ENCODE measurements at places on chromosomes 12 and 14.
A peak's percentile ranks its signal among the peaks of the same experiment; 100 is the strongest.

DNA sequence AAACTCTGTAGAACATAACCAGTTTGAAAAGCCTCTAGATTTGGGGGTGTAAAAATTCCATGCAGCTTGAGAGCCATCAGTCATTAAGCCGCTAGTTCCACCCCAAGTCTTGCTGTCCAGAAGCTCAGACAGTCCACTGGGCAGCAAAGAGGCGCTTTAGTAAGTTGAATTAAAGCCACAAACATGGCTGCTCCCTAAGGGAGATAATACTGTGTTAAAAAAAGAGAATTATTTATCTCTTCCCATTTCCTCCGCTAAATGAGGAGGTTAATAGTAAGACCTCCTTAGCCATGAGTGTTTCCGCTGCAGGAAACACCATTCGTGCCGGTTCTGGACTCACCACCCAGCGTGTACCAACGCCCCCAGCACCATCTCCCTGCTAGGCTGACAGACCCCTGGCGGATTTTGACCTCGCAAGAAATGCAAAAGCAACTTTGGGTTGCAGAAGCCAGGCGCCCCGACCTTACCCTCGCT, 536 bp downstream of the TM7SF3 start:
- DNase-seq, result no peak

- DNase-seq, result no peak
Observed at GRCh38 chr12:49013428-49013827, 5.1 kb downstream of the PRKAG1 start.

- DNase-seq, result no peak
Observed at GRCh38 chr14:37143475-37143874, 28.9 kb downstream of the SLC25A21 start.

GRCh38 chr12:15563663-15564062, 225.5 kb downstream of the EPS8 start:
- DNase-seq, result no peak

GRCh38 chr14:56002342-56002741, 115.9 kb upstream of the PELI2 start:
- no peak for DNase-seq

- DNase-seq, result no peak
Observed at GRCh38 chr12:51062631-51063397, 14.7 kb downstream of the LETMD1 start.

GRCh38 chr12:91538418-91538817, 355.8 kb upstream of the DCN start:
- no peak for DNase-seq

GRCh38 chr12:53288322-53288721, 7.0 kb upstream of the PFDN5 start:
- DNase-seq, result no peak

- no peak for DNase-seq
Observed at GRCh38 chr12:21521541-21521940, 4.6 kb upstream of the SPX start.

DNA sequence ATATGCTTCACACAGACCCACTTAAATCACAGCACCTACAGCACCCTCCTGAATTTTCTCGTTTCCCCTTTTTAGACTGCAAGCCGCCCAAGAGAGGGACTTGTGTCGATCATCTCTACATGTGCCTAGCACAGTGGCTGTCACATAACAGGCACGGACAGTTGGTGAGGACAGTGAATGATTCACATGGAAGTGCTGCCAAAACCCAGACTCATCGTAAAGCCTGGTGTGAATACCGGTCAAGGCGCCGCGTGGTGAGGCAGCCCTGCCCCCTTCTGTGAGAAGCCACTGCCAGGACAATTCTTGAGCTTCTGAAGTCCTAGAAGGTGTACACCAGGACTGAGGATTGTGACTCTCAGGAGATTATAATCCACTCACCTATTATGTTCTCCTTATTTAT, 44.3 kb downstream of the ATG2B start:
- DNase-seq, result no peak

GRCh38 chr12:94942663-94943062, 60.8 kb downstream of the NDUFA12 start:
- peak; percentile 14 for DNase-seq

DNA sequence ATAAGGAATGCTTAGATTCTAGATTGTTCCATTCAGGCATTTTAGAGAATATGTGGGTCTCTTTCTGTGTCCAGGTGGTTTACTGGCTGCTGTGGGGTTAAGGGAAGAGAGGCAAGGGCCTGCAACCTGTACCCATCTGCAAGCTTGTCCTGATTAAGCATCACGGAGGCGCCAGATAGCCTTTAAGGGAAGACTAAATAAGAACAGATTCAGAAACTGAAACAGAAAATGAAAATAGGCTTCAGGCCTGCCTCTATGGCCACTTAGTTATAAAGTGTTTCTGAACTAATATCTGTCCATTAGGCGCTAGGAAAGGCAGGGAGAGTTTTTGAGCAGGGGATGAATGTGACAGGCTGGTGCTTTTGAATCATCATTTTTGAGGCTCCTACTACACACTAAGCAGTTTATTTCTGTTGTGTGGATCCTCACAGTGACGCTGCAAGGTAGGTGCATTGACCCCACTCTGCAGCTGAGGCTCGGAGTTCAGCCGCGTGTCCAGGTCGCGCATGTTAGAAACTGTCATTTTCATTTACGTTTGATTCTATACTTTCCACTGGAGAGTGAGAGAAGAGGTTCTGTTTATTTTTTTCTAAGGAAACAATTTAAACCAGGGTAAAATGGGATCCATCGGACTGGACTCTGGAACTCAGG, 47.4 kb downstream of the SLC6A12 start:
- no peak for DNase-seq

GRCh38 chr14:102293781-102294180, 11.2 kb downstream of the MOK start:
- DNase-seq, result no peak

DNA sequence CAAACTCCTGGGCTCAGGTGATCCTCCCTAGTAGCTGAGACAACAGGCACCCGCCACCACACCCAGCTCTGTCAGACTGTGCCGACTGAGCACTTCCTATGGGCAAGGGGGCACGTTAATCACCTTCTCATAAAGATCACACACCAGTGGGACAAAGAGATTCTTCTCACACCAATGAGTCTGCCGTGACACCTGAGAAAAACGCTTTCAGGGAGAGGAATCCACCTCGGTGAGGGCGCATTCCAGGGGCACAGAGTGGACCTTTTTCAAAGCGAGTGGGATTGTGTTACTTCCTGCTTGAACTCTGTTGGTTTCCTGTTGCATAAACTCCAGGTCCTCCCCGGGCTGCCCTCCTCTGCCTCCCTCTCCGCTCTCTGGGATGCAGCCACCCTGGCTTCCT, 17.5 kb upstream of the SCARB1 start:
- DNase-seq, result peak; percentile 16

DNA sequence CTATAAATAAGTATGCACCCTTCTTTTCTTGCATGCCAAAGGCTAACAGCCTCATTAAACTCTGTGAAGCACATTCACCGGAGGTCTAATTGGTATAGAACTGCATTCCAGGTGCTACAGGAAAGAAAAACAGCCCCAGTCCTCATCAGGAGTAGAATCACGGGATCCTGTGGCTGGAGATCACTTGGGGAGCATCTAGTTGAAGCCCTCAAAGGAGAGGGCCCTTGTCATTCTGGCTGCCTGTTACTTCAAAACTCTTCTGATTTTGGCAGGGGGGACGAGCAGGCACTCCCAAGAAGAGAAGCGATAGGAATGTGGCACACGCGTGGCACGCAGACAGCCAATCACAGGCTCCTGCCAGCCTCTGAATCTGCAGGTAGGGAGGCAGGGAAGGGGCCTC, 154.4 kb downstream of the TTC7B start:
- DNase-seq, result no peak

DNA sequence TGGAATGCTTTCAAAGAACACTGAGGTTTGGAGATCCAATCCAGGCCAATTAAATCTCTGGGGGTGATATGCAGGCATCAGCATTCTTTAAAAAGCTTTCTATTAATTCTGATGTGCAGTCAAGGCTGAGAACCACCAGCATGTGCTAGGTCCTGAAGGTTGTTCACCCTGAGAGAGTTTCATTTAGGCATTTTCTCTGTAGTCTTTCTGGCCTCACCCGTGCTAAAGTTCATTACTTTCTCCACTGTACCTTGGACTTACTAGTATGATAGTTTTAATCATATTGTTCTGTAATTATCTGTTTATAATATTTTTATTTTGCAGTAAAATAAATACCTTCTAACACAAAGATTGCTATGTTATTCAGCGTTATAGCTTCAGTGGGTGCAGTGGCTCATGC, 32.9 kb downstream of the SOS2 start:
- DNase-seq, result no peak

DNA sequence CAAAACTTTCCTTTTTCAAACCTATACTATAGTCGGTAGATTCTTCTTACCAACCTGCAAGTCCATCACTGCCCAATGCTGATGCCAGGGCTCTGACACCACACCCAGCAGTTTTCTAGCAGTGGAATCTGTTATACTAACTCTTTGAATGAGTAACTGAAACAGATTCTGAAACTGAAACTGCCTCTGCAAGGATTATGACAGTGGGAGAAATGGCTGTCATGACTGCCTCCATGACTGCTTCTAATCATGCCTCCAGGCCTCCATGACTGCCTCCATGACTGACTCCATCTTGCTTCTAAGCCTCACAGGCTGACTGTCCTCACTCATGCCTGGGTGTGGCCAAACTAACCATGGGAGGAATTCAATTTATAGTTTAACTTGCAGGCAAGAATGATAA, 29.4 kb upstream of the OXA1L start:
- no peak for DNase-seq

DNA sequence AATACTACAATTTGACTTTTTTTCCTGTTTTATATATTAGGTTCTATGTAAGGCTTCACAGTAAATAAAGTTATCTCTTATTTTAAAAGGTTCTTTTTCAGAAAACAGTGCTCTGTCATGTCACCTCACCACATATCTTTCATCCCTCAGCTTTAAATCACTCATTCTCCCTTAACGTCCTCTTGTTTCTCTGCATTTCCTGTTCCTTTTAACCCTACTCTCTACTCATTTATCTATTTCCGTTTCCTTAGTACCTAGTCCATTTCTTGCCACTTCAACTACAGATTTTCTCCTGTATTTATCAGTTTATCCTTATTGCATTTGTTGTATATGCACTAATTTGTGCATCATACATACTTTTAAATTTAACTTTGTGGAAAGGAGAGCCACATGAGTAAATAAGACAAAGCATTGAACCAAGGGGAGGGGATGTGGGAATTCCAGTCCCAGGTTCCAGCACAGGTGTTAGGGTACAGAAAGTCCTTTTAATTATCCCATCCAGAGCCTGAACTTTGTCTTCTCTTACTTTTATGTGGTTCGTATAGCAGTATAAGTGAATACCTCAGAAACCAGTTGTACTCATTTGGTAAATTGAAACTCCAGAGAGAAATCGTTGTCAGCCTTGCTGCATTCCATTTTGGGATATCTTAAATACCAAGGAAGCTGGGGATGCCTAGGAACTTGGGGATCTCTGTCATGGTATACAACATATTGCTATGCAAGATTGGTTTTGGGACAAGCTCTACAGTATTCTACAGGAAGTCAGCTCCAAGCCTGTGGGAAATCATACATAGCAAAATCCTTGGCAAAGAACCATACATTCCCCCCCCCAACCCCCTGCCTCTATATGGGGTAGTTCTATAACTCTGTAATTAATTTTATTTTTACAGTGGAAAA, 120.5 kb downstream of the DIP2B start:
- DNase-seq, result no peak

GRCh38 chr14:89384023-89384422, 33.0 kb downstream of the FOXN3 start:
- no peak for DNase-seq

- DNase-seq, result no peak
Observed at GRCh38 chr12:40834321-40834720, 142.1 kb downstream of the CNTN1 start.

- no peak for DNase-seq
Observed at GRCh38 chr12:59929110-59929509, 333.3 kb downstream of the SLC16A7 start.

GRCh38 chr14:32552766-32553165, 223.7 kb downstream of the AKAP6 start:
- DNase-seq, result no peak

DNA sequence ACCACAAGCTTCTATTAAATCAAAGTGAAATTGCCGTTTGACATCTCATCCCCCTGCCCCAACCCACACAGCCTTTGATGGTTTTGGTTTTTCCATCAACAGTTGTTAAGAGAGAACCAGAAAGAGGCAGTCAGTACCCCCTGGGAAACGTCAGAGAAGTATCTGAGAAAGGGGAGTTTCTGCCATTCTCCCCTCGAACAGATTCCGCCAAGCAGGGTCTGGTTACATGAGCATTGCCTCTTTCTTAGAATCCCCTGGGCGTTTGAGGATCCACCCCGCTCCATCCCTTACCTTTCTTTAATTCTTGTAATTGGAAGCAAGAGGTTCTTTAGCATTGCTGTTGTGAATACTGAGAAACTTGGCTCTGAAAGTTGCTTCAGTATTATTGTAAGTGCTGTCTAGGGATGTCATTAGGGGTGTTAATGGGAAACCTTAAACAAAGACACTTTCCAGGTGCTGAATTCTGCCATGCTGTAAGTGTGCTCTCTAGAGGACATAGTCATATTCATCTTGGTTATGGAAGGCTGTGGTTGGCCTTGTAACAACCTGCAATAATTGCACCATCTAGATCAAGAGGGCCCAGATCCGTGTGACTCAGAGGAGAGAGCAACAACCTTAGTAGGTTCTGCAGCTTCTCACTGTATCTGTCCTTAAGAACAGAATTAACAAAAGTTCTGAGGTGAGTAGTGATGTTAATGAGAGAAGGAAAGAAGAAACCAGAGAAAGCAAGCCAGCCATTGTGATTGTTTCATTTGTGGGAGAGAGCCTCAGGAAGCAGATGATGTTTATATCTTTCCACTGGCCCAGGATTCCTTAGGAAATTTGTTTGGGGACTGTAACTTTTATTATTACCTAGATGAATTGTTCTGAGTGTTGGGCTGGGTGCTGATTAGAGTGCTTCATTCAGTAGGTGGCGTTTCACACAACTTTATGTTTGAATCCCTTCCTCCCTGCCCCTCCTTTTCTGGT, 9.0 kb downstream of the TMBIM6 start:
- no peak for DNase-seq

GRCh38 chr12:1918884-1919236, 408 bp upstream of the CACNA2D4 start:
- no peak for DNase-seq

GRCh38 chr12:78194448-78194847, 363.8 kb downstream of the NAV3 start:
- DNase-seq, result no peak

DNA sequence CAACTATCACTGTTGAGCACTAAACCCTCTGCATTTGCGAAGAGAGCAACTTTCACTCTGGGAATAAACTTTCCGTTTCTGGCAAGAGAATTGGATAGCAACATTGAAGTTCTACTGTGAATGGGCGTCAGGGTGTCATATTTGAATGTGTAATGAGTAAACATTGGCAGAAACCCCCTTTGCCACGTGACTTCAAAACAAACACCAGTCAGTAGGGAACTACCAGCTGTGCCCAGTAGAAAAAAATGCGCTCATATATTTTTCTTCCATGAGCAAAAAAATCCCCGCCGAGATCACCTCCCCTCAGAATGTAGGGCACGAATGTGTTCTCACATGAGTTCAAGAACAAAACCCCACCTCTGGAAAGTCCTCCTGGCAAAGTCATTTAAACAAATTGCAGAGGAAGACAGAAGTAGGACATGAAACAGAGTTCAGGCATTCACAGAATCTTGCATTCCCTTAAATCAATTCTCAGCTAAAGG, 80.6 kb downstream of the BTG1 start:
- DNase-seq, result no peak
